Stimulated activated CD4-positive, alpha-beta T cell treated with anti-CD3 and anti-CD28 coated beads, Interleukin-15, amount 100 ng/mL, for 1 hour (primary cell): ENCODE measurements at places on chromosomes 3 and 15.

GRCh38 chr3:193301433-193301832, 60.4 kb downstream of the PLAAT1 start:
- DNase-seq = no peak

DNA sequence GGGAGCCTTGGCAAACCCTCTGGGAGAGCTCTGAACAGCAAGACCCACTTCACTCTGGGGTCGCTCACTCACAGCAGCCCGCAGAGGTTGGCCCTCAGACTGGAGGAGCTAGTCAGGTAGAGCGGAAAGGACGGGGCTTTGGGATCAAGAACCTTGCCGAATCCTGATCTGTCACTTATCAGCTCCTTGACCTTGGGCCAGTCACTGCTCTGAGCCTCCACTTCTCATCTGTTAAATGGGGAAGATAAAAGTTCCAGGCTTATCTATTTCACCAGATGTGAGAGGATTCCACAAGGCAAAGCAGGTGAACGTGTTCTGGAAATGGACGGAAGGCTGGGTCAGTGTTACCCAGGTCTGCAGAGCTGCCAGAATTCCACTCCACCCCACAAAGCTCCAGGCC, 29.4 kb downstream of the SEMA5B start:
- DNase-seq = no peak

- DNase-seq = no peak
Measured at GRCh38 chr15:101148881-101149664, 102.8 kb downstream of the CHSY1 start.

DNA sequence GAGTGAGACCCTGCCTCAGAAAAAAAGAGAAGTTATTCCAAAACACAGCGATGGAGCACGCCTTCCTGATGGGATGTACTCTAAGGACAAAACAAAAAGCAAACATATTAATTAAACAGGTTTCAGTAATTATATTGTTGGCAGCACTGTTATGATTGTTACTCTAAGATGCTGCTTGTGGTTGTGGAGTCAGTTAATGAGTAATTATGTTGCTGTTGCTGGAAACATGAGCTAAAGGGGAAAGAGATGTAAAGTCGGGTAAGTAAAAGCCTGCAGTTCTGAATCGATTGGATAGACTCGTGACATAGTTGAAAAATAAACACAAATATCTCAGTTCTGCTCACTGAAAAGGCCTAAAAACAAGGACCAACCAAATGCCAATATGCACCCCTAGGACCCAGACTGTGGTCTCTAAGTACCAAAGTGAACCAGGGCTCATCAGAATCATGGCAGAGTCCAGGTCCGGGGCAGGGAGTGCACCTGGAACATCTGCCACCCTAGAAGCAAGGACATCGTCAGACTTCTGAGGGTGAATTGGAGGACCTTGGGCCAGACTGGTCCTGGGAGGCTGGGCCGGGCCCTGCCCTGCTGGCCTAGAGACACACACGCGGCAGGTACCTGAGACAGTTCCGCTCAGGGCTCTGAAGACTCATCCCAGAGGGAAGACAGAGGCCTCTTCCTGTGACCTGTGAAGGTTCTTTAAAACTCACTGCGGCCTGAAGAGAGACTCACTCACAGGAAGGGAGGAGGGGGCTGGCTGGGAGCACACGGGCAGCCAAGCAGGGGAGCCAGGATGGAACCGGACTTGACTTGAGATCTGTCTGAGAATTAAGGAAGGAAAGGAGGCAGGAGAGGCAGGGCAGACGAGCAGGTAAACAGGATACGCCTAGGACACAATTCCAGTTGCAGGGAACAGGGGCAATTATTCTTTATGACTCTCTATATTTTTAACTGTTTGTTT, 140.5 kb downstream of the LRRK1 start:
- no peak for DNase-seq

GRCh38 chr15:39454189-39454986, 126.5 kb upstream of the THBS1 start:
- no peak for DNase-seq

DNA sequence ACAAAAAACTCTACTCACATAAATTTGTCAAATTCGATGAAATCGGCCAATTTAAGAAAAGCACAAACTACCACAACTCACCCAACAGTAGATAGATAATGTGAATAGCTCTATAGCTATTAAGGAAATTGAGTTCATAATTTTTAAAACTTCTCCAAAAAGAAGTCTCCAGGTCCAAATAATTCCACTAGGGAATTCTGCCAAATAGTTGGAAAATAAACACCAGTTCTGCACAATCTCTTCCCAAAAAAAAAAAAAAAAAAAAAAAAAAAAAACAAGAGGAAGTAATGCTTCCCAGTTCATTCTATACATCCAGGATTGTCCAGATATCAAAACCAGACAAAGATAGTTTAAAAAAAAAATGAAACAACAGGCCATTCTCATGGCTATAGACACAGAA, 164.2 kb downstream of the POLR2M start:
- no peak for DNase-seq

- no peak for DNase-seq
Measured at GRCh38 chr15:66424963-66425612, 38.4 kb downstream of the MAP2K1 start.

GRCh38 chr3:184077881-184078280, 19.0 kb upstream of the HTR3E start:
- DNase-seq = no peak

DNA sequence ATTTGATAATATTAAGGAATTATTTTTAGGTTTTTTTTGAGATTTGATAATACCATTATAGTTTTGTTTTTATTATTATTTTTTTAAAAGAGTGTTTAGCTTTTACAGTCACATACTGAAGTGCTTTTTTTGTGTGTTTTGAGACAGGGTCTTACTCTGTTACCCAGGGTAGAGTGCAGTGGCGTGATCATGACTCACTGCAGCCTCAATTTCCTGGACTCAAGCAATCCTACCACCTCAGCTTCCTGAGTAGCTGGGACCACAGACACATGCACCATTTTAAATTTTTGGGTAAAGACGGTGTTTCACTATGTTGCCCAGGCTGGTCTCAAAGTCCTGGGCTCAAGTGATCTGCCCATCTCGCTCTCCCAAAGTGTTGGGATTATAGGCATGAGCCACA, 73.0 kb downstream of the SUMF1 start:
- no peak for DNase-seq

- DNase-seq = no peak
Measured at GRCh38 chr15:32642667-32643435, 1.3 kb downstream of the SCG5 start.

DNA sequence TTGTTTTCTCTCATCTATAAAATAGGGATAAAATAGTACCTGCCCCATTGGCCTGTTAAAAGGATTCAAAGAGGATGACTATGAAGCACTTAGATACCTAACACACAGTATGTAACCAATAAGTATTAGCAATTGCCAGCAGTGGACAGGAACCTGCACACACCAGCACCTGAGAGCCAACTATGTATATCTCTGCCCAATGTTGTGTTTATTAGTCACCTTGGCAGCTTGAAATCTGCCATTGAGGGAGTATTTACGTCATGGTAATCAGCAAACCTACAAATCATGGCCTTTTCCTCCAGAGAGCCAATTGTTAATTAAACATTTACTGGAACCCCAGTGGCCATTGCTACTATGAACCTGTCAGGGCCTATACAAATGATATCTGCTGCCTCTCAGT, 13.8 kb downstream of the LARS2 start:
- no peak for DNase-seq

DNA sequence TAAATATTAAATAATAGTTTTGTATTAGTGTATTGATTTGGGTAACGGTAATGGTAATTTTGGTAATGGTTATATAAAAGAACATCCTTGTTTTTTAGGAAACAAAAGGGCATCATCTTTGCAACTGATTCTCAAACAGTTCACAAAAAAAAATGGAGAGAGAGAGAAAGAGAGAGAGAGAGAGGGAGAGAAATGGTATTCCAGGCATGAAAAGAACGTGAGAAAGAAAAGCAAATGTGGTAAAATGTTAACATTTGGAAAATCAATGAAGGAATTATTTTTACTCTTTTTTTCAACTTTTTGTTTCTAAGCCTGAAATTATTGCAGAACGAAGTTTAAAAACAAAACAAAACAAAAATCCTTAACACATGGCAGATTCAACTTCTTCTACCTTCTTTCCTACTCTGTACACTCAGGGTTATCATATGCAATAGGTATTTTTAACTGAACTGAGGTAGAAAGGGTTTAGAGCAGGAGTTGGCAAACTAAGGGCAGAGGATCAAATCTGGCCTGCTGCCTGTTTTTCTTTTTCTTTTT, 2.2 kb upstream of the GLB1 start:
- DNase-seq = no peak

- no peak for DNase-seq
Measured at GRCh38 chr3:53939813-53940212, 48.2 kb upstream of the SELENOK start.

GRCh38 chr3:75951941-75952340, 166.6 kb upstream of the ZNF717 start:
- DNase-seq = no peak

DNA sequence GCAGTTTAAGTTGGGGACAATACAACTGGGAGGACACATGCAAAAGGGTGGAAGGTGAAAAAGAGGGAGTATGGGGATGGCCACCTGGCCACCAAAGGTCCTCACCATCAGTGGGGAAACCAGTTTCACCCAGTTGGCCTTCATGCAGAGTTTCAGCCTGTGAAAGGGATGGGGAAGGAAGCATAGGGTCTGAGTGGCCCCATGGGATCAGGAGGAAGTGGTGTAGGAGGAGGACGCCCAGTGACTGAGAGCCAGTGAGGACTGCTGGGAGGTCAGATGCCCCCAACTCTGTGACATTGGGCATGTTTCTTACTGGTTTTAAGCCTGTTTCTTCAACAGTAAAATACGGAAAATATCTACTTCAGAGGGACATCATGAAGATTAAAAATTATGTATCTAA, 16.3 kb downstream of the BCL2A1 start:
- no peak for DNase-seq

- DNase-seq = no peak
Measured at GRCh38 chr3:176951586-176952292, 245.5 kb downstream of the TBL1XR1 start.

GRCh38 chr3:138907539-138907938, 39.4 kb downstream of the FOXL2 start:
- DNase-seq = no peak

DNA sequence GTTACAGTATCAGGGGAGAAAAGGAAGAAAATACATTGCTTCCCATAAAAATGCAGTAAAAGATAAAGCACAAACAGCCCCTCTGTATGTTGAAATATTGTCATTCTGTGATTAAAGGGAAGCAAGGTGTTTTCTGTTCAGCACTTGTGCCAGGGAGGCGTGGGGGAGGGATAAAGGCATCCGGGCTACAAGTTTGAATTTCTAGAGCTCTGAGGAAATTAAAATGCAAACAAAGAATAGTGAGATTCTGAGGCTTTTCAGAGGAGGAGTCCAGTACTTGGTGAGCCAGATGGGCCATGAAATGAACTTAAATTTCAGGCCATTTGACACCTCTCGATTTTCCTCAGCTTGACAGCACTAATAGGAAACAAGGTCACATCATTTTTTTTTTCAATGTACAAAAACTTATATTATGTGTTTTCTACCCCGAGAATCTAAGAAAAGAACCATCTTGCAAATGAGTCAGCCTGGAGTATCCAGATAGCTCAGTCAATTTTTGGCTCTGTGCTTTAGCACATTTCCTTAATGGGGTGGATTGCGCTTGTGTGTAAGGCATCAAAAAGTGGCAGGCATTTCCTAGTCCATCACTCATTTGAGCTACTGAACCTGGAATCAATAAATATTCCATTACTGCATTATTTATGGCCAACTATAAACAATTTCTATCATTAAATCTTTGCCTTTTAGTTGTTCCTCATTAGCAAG, 640.8 kb upstream of the TBL1XR1 start:
- no peak for DNase-seq

GRCh38 chr15:56523521-56523920, 58.6 kb upstream of the MNS1 start:
- DNase-seq = no peak

- no peak for DNase-seq
Measured at GRCh38 chr3:23760325-23760724, 45.4 kb upstream of the UBE2E1 start.

- DNase-seq = no peak
Measured at GRCh38 chr3:96434651-96435050, 379.7 kb upstream of the EPHA6 start.

GRCh38 chr15:68829068-68829467, 8.4 kb upstream of the ANP32A start:
- no peak for DNase-seq

- no peak for DNase-seq
Measured at GRCh38 chr3:135149707-135150681, 354.9 kb downstream of the EPHB1 start.

- DNase-seq = no peak
Measured at GRCh38 chr3:143171141-143171980, 51.8 kb downstream of the CHST2 start.

- no peak for DNase-seq
Measured at GRCh38 chr15:98347001-98347400, 301.3 kb upstream of the IGF1R start.

DNA sequence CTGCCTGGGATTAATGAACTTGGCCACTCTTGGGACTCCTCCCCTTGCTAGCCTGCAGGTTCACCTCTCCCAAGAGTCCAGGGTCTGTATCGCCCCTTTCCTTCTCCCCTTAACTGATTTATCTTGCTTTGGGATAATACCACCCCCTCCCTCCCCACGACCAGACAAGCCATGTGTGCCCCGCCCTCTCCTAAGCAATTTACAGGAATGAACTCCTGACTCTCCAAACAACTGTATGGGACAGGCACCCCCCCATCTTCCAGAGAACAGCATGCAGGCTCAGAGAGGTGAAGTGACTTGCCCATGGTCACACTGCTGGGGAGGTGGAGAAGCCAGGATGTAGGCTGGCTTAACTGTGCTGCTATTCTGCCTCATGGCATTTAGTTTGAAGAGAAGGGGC, 46.8 kb downstream of the RGMA start:
- no peak for DNase-seq

DNA sequence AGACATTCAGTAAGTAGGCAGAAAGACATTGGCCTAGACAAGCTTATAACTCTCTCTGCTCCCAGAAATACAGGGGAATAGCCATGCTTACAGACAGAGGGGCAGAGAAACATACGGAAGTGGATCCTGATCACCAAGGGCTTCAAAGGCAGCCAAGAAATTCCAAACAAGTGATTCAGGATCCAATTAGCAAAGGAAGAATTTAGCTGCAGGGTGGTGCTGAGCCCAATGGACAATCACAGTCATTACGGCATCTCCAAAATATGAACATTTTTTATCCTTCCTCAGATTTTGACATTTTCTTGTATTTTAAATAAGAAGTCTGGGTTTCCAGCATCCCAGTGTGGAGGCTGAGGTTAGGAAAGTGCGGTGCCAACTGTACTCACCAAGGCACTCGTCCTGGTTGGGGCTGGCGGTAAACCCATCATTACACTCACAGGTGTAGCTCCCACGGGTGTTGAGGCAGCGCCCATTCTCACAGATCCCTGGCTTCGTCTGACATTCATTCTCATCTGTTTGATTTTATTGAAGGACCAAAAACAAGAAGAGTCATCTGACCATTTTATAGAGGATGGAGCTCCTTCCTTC, 96.8 kb downstream of the DUT start:
- DNase-seq = no peak

GRCh38 chr3:173395073-173395411, 2.5 kb upstream of the NLGN1 start:
- DNase-seq = no peak
